Stimulated activated memory B cell treated with anti-CD40 and anti-IgM and Interleukin-4, amounts not matched to agents 10 μg/mL and 1 μg/mL and 100 μg/mL, for 72 hours (primary cell): ENCODE measurements at places on chromosomes 5 and 9.

DNA sequence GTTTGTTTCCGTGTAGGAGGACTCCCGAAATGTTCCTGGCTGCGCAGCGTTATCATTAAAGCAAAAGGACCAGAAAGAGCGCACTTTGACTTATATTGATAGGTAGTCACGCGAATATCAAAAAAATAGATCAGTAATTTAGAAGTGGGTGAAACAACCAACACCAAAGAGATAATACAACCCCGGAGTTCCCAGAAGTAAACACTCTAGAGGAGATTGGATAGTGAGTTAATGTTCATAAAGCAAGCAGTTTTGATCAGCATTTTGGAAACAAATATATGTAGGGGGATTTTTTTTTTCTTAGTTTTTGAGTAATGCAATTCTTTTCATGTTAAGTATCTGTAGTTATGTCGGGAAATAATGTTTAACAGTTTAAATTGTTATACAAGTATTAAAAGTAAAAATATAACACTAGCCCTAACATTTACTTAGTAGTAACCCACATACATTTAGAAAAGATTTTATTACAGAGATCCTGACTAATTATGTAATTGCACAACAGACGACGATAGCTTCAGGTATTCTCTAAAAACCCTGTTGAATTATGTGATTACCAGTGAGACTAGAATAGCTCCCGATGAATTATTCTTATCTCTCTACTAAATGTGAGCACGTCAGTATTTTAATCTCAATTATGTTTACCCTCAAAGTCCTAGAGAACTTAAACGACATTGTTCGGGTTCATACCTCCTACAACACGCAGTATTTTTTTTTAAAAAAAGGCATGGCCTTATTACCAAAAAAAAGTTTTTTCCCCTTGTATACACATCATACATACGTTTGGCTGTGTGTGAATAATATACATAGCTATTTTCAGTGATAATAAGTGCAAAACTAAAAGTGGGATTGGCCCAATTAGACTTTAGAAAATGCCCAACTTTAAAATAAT lies 9.4 kb upstream of the NFIB start:
- no peak for ATAC-seq

DNA sequence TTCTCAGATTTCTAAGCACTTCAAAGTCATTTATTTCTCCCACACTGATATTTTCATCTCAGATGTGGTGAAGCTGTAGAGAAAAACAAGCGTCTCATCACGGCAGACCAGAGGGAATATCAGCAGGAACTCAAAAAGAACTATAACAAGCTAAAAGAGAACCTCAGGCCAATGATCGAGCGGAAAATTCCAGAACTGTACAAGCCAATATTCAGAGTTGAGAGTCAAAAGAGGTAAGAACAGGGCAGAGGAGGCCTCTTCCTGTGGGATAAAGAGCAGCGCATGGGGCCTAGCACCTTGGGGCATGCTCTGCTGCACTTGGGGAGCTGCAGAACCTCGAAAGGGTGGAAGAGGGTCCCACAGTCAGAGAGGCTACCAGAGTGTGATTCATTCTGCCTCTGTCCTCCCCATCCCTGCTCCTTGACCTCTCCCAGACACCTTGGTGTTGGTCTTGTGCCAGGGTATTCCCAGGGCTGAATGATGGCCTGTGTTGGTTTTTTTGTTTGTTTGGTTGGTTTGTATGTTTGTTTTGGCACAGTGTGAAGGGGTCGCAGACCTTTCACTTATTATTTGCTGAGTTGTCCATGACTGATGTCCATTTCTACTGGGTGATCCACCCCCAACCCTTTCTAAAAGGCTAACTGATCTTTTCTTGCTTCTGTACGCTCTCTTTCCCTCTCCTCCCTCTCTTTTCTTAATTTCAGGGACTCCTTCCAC lies 248.9 kb downstream of the DOCK8 start:
- no peak for ATAC-seq

- ATAC-seq = no peak
These were observed 564.0 kb upstream of the KLF4 start for GRCh38 chr9:108053555-108054061.

DNA sequence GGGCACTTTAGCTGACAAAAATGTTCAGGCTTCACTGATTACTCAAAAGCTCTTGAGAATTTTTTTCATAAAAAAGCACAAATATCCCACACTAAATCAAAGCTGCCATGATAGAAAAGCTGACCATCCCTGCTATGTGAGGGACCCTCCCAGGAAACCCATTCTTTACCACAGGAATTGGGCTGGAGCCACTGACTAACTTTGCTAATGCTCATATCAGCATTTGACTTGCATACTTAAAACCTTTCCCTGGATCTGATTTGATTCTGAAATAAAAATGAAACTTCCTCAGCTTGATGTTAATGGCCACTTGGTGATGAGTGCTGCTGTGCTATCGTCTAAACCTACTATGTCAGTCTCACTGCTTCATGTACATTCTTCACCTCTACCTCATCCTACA lies 243.6 kb downstream of the PRELID2 start:
- no peak for ATAC-seq

DNA sequence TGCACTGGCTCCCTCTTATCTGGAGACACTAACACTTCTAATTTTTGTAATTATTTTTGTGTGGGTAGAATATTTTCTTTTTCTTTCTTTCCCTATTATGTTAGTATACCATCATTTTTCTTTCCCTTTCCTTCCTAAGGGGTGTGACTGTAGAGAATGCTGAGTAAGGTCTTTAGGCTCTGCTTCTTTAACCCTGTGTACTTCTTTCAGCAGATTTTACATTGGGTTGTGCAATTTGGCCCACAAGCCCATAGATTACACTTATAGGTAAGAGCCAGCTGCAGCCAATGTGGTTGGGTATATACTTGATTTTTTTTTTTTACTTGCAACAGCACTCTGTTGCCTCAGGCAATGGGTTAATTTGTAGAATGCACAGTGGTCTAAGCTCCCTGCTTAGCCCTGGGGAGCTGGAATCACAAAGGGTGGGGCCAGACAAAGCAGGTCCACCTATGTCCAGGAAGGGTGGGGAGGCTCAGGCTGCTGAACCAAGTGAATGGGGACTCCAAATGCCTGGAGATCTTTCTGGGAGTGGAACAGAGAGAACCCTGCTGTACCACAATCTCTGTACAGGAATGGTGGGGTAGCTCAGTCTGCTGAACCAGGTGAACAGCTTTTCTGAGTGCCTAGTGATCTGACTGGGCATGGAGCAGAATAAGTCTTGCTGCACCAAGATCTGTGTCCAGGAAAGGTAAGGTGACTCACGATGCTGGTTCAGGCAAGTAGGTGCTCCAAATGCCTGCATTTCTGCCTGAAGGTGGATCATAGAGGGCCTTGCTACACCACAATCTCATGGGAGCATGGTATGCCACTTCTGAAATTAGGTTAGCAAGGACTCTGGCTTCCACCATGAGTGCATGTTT lies 64.9 kb downstream of the SLC25A46 start:
- no peak for ATAC-seq

DNA sequence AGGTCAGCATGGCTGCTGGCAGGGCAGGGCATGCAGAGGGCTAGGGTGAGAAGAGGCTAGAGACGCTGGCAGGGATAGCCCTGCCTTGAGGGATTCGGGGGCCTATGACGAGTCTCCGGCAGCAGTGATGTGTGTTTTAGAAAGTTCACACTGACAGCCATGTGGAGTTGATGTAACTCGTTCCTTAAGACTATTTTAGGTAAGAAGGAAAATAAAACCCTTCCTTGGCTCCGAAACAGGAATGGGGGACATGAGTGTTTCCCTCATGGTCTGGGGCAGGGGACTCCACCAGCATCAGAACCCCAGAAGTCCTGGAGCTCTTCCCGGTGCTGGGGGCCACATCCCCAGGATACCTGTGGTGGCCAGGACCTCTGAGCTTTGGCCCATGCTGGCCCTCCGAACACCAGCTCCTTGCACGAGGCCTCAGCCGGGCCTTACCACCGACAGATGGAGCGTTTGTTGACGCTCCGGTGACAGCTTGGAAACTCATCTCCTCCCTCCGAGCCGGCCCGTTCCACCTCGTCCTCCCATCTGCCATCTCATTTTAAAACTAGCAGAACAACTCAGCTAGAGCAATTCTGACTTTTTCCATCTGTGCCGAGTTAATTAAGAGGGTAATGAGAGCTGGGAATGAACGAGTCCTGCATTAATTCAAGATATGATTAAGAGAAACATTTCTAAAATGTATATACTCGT lies 337.7 kb downstream of the CDK5RAP2 start:
- ATAC-seq = no peak

DNA sequence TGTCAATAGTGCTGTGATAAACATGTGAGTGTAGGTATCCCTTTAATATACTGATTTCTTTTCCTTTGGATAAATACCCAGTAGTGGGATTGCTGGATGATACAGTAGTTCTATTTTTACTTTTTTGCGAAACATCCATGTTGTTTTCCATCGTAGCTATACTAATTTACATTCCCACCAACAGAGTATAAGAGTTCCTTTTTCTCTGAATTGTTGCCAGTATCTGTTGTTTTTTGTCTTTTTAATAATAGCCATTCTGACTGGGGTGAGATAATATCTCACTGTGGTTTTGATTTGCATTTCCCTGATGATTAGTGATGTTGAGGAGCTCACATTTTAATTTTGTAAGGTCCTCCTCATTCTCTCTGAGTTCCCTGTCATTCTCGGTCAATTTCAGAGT lies 71.1 kb upstream of the NFIL3 start:
- no peak for ATAC-seq

DNA sequence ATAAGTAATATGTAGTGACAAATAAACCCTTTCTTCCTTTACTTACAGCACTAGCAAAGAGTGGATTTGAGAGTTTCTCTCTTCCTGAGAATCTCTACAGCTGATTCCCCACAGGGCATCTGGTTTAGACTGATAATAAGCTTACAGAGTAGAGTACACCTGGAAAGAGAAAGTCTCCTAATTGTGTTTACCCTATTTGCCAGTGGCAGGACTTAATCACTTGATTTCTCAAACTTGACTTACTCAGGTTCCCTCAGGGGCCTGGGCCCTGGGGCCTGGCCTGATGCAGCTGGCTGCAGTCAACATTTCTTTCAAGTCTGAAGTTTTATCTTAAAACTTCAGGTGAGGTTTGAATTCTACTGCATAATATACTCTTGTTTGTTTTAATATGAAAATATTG lies 38.0 kb upstream of the UBTD2 start:
- no peak for ATAC-seq

GRCh38 chr5:79954620-79955019 lies 36.4 kb downstream of the MTX3 start:
- no peak for ATAC-seq

DNA sequence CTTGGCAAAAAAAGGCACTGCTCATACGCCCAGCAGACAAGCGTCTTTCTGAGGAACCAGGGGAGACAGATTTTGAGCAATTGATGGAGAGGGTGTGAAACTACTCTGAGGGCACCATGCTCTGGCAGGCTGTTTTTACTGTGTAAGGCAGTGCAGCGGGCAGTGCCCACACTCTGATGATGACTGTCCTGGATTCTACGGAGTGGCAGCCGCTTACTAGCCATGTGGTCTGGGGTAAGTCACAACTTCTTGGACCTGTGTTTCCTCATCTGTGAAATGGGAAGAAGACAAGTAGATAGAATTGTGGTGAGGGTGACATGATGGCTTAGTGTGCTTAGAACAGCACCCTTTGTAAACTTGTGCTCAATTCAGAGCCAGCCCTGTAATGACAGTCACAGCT lies 38.8 kb downstream of the FABP6 start:
- ATAC-seq = no peak

DNA sequence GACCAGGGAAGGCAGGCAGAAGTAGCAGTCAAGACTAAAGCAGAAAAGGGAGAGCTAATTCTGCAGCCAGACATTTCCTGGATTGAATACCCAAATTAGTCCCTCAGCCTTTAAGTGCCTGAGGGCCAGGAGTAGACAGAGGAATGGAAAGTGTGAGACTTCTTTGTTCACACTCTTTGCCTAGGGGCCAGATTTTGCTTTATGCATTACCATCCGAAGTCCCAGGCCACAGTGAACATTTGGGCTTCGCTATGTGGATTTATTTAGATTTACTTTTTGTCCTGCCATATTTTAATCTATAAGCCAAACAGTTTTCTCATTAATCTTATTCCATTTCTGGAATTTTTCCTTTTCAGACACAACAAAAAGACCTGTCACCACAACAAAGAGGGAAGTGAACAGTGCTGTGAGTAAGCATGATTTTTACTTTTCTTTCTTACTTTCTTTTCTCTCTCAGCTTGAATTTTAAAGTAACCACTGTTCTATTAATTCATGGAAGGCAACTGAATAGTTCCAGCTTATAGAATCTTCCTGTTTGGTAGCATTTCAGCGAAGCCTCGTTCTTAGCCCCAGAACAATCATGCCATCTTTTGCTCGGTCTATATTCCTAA lies 52.6 kb downstream of the PDCD1LG2 start:
- ATAC-seq = peak; percentile 38

DNA sequence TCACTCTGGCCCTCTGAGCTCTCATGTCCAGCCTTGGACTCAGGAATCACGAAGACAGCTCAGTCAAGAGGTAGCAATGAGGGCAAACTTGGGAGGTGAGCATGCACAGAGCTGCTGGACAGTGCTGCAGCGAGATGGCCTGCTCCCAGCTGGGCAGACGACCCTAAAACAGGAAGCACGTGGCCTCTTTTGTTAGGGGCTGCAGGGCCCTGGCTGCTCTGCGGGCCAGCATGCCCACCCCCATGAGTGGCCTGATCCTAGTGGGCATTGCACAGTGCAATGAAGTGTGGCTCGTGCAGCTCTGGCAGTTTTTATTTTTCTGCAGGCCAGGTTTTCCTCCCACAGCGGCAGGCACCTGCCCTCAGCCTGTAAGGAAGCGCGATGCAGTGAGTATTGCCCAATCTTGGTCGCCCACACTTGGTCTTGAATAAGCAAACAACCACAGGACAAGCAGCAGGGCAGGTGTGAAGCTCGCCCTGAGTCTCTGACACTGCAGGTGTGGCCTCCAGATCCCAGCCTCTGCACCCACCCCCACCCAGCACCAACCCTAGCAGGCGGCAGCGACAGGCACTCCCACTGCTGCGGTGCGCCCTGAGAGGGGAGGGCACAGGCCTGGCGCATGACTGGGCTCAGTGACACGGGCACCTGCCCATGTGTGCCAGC lies 60.8 kb downstream of the SEMA4D start:
- peak; percentile 87 for ATAC-seq

DNA sequence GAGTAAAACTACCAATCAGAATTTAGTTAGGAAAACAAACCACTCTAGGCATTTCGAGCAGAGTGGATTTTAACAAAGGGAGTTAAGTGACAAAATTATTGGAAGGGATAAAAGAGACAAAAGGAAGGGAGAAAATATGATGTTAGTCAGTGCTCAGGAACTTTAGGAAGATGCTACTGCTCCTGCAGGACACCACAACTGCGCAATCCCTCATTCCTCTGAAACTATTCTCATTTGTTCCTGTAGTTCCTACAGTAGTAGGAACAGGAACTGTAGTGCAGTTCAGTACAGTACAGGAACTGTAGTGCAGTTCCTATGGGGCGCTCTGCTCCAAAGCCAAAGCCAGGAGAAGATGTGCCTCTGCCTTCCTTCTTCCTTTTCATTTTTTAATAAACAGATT lies 29.9 kb upstream of the MEGF10 start:
- no peak for ATAC-seq

- peak; percentile 8 for ATAC-seq
These were observed 136.5 kb downstream of the CCDC192 start for GRCh38 chr5:127839496-127840197.

- ATAC-seq = no peak
These were observed 431.6 kb downstream of the ICE1 start for GRCh38 chr5:5854087-5854486.
